ENCODE measurements at places on chromosomes 12 and 14.
A peak's percentile ranks its signal among the peaks of the same experiment; 100 is the strongest.

GRCh38 chr12:115362339-115362976, 678.5 kb upstream of the TBX3 start:
- no peak for DNase-seq

GRCh38 chr14:36857136-36857535, 195.5 kb downstream of the PAX9 start:
- DNase-seq = no peak

- DNase-seq = peak; percentile 29
Measured at GRCh38 chr12:26870491-26871419, 37.8 kb upstream of the ITPR2 start.

GRCh38 chr14:27727251-27727770, 1039.3 kb upstream of the FOXG1 start:
- no peak for DNase-seq

DNA sequence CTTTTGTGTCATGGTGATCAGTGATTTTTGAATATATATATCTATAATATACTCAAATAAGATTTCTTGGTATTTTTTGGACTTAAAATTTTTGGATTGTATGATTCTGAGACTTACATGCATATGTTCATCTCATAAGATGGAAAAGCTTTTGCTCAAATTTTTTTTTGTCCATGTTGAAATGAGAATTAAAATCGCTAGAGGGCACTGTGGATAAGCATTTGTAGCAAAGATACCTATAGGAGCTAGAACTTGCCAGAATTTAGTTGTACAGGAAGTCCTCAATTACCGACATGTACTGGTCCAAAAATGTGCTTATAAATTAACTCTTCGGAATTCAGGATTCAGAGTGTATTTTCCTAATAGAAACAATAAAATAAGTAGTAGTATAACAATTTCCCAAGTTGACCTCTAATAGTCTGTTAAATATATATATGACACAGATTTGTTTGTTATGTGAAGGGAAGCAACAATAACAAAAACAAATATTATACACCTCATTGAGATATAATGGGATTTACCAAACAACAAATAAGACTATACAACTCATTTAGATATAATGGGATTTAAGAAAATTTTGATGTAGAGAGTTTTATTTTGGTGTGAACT, 179.6 kb downstream of the TMEM117 start:
- DNase-seq = peak; percentile 78

GRCh38 chr12:3328571-3328970, 162.4 kb upstream of the PRMT8 start:
- DNase-seq = no peak

Data from NCI-H82 (cell line).